ENCODE measurements at places on chromosomes 2 and 18. TPM values are rescaled to one million over a fixed set of nuclear protein-coding genes. Genes with fewer than 3 reads are reported as not detected.

GRCh38 chr2:12835733-12836132 lies 119.0 kb downstream of the TRIB2 start:
- H3K36me3 ChIP-seq, result no peaks in the 10 kb centered on the region
- H3K27me3 ChIP-seq, result no peaks in the 10 kb centered on the region
- H3K4me3 ChIP-seq, result no peak overlapping the region

DNA sequence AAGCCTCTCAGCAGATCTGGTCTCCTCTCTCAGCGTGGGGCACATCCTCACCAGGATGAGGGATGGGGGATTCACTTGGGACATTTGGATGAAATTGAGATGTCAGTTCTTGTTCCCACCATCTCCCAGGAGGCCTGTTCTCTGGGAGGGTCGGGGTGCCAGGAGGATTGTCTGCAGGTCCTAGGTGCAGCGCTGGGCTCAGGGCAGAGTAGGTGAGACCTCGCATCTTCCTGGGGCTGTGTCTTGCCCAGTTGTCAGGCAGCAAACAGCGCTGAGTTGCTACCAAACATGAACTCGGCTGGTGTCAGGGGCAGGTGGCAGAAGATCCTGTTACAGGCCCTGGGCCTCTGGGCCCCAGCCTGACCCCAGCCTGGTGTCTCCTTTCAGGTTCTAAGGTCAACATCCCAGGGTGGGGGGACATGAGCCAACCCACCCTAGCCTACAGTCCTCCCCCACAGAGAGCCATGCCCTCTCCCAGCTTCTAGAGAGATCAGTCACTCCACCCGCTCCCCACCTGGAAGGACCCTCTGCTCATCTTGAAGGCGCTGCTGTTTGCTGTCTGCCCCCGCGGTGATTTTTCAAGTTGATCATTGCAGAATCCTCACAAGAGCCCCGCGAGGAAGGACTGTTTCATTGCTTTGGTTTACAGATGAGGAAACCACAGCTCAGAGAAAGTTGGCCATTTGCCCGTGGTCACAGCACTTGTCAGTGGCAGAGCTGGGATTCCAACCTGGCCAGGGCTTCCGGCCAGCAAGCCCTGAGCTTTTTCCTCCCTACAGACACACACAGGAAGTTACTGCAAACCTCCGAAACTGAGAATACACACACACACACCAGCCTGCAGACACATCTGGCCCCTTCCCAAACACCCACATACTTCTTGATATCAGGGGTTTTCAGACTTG lies 83.9 kb downstream of the STPG4 start:
- H3K36me3 ChIP-seq, result no peaks in the 10 kb centered on the region
- H3K27ac ChIP-seq, result peak overlapping the region; percentile 97
- no peaks in the 10 kb centered on the region for H3K27me3 ChIP-seq
- no peak overlapping the region for H3K4me3 ChIP-seq

GRCh38 chr18:46588971-46589660 lies 67.9 kb downstream of the LOXHD1 start:
- H3K27ac ChIP-seq, result no peak overlapping the region
- no peaks in the 10 kb centered on the region for H3K4me1 ChIP-seq
- no peaks in the 10 kb centered on the region for H3K27me3 ChIP-seq
- H3K36me3 ChIP-seq, result no peaks in the 10 kb centered on the region
- no peak overlapping the region for H3K4me3 ChIP-seq

DNA sequence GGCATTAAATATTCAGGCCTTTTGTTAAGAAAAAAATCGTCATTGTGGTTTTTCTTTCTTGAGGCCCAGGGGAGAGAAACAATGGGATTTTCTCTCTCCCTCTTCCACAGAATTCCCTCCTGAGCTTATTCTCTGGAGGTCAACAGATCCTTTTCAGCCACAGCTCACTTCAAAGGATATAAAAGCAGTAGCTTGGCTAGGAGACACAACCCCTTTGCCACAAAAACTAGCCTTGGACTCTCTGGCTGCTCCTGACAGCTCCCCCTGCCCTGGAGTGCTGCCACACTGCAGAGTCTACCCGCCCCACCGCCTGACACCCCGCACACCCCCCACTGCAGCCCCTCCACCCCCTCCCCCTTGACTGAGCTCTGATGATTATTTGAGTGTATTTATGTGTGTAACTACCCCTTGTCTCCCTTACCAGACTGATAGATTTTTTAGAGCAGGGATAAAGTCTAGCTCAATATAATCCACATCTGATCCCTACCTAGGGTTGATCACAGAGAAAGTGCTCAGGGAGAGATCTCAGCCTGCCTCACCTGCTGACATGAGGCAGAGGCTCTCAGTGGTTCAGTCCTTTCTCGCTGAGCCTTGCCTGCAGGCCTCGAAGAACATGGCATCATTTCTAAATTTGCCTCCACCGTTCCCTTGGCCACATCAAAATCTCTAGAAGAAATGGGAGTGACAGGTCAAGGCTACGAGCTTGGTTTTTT lies 132.2 kb upstream of the SP5 start:
- H3K4me3 ChIP-seq, result no peak overlapping the region
- no peak for DNase-seq
- H3K4me1 ChIP-seq, result no peaks in the 10 kb centered on the region
- no peaks in the 10 kb centered on the region for H3K27me3 ChIP-seq
- no peak overlapping the region for H3K27ac ChIP-seq

DNA sequence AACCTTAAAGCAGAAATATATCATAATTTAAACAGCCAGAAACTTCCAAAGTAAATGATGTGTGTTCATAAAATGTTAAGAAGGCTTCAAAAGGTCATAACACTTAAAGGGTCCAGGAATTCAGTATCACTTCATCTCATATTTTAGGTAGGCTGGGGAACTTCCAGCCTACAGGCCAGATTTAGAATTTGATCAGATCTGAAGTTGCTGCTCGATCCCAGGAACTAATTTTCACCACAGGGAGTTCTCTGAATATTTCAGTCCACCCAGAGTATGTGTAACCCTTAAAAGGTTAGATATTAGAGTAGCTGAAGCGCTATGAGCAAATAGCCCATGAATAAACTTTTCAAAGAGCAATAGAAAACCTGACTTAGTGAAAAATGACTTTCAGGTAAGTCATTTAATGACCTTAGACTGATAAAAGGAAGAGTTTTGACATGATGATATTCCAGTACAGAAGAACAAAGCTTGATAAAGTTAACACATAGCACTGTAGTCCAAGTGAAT lies 1.7 kb downstream of the WIPF1 start:
- H3K27me3 ChIP-seq, result no peaks in the 10 kb centered on the region
- peak overlapping the region; percentile 3 for H3K27ac ChIP-seq
- DNase-seq, result no peak
- no peaks in the 10 kb centered on the region for H3K4me1 ChIP-seq

GRCh38 chr2:92072461-92073035 lies 2798.7 kb upstream of the TEKT4 start:
- H3K4me1 ChIP-seq, result no peaks in the 10 kb centered on the region
- H3K36me3 ChIP-seq, result no peaks in the 10 kb centered on the region
- H3K27ac ChIP-seq, result no peak overlapping the region
- H3K4me3 ChIP-seq, result no peak overlapping the region
- no peaks in the 10 kb centered on the region for H3K27me3 ChIP-seq
- no peak for DNase-seq

DNA sequence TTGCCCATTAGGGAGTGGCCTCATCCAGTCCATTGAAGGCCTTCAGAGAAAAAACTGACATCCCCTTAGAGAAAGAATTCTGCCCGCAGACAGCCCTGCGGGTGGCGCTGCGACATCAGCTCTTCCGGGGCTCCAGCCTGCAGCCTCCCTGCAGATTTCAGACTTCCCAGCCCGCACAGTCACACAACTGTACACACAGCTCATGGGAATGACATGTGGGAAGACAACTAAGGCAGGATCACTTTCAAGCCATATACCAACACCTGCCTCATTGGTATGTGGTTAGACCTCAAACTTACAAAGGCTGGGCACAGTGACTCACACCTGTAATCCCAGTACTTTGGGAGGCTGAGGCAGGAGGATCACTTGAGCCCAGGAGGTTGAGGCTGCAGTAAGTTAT lies 24.8 kb upstream of the TUBB6 start:
- no peak for DNase-seq
- no peaks in the 10 kb centered on the region for H3K27me3 ChIP-seq
- no peaks in the 10 kb centered on the region for H3K4me1 ChIP-seq
- no peak overlapping the region for H3K4me3 ChIP-seq

DNA sequence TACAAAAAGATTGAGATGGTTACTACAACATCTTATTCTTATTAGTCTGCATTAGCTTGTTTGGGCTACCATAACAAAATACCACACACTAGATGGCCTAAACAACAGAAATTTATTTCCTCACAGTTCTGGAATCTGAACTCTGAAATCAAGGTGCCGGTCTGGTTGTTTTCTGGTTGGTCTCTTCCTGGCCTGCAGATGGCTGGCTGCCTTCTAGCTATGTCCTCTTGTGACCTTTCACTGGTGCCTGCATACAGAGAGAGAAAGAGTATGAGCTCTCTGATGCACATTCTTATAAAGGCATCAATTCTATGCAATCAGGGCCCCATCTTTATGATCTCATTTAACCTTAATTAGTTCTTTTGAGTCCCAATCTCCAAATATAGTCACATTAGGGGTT lies 696.5 kb downstream of the TDRD15 start:
- H3K27ac ChIP-seq, result no peak overlapping the region
- H3K4me3 ChIP-seq, result no peak overlapping the region
- no peaks in the 10 kb centered on the region for H3K27me3 ChIP-seq
- no peaks in the 10 kb centered on the region for H3K36me3 ChIP-seq

DNA sequence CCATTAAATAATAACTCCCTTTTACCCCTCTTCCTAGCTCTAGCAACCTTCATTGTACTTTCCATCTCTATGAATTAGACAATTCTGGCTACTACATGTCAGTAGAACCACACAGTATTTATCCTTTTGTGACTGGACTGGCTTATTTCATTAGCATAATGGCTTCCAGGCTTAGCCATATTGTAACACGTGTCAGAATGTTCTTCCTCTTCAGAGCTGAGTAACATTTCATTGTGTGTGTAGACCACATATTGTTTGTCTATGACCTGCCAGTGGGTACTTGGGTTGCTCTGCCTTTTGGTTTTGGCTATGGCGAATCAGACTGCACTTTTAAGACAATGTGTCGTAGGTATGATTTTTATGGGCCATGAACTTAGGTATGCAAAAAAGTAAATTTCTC lies 20.9 kb downstream of the TSN start:
- H3K4me3 ChIP-seq, result no peak overlapping the region
- H3K27ac ChIP-seq, result no peak overlapping the region
- H3K4me1 ChIP-seq, result no peaks in the 10 kb centered on the region
- no peaks in the 10 kb centered on the region for H3K36me3 ChIP-seq

DNA sequence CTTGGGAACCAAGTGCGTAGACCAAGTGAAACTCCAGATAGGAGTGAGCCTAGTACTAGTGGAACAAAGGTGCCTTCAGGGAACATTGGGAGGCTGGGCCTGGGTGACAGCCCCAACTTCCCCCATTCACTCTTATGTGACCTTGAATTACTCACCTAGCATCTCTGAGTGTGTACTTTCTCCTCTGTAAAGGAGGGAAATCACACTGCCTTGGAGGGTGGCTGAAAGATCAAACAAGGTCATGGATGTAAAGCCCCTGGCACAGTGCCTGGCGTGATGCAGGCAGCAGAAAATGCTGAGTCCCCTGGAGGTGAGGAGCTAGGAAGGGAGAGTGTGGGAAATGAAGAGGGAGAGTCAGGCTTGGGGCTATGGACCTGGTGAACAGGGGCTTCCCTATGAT lies 45.9 kb downstream of the MARCO start:
- H3K27me3 ChIP-seq, result no peaks in the 10 kb centered on the region
- H3K27ac ChIP-seq, result no peak overlapping the region
- no peaks in the 10 kb centered on the region for H3K4me1 ChIP-seq

- H3K36me3 ChIP-seq, result no peaks in the 10 kb centered on the region
- H3K4me3 ChIP-seq, result no peak overlapping the region
- no peak overlapping the region for H3K27ac ChIP-seq
- H3K4me1 ChIP-seq, result no peaks in the 10 kb centered on the region
Measured at GRCh38 chr2:135245071-135245470, 193.0 kb downstream of the RAB3GAP1 start.

GRCh38 chr2:96952016-96952750 lies 34.2 kb downstream of the FAM178B start:
- DNase-seq, result no peak
- peak overlapping the region; percentile 44 for H3K27ac ChIP-seq
- H3K27me3 ChIP-seq, result no peaks in the 10 kb centered on the region
- no peak overlapping the region for H3K4me3 ChIP-seq

DNA sequence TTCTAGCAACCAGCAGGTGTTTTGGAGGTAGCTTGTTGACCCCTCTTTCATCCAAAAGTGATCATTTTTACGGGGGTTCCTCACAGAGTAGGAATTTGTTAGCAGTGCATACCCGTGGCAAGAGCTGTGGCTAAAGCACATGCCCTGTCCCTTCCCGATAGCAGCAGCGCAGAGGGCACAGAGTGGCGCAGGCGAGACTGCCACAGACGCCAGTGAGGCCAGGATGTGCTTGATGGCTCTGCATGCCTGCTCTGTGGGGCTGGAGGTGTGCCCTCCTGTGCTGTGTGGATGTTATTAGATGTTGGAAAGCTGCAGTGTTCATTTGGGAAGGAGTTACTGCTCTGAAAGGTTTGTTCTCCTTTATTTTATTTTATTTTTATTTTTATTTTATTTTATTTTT lies 153.6 kb downstream of the FAM210A start:
- H3K36me3 ChIP-seq, result no peaks in the 10 kb centered on the region
- H3K27me3 ChIP-seq, result no peaks in the 10 kb centered on the region
- H3K27ac ChIP-seq, result no peak overlapping the region
- no peak overlapping the region for H3K4me3 ChIP-seq

GRCh38 chr2:235850289-235850688 lies 317.9 kb downstream of the GBX2 start:
- no peak for DNase-seq
- H3K27me3 ChIP-seq, result no peaks in the 10 kb centered on the region
- H3K4me1 ChIP-seq, result no peaks in the 10 kb centered on the region
- no peak overlapping the region for H3K27ac ChIP-seq
- no peaks in the 10 kb centered on the region for H3K36me3 ChIP-seq

MPP4 gene
- total RNA-seq, result 0.16 TPM

RAPGEF4 gene
- total RNA-seq, result 7.7 TPM

PLGLB1 gene
- 6.0 TPM for total RNA-seq

SLC5A7 gene
- under 0.01 TPM for total RNA-seq

CYP27C1 gene
- total RNA-seq, result 0.33 TPM

CNPPD1 gene
- 37.0 TPM for total RNA-seq

All from breast epithelium (tissue), 4 donors.